H4 (cell line): ENCODE measurements at places on chromosomes 12 and 14.

DNA sequence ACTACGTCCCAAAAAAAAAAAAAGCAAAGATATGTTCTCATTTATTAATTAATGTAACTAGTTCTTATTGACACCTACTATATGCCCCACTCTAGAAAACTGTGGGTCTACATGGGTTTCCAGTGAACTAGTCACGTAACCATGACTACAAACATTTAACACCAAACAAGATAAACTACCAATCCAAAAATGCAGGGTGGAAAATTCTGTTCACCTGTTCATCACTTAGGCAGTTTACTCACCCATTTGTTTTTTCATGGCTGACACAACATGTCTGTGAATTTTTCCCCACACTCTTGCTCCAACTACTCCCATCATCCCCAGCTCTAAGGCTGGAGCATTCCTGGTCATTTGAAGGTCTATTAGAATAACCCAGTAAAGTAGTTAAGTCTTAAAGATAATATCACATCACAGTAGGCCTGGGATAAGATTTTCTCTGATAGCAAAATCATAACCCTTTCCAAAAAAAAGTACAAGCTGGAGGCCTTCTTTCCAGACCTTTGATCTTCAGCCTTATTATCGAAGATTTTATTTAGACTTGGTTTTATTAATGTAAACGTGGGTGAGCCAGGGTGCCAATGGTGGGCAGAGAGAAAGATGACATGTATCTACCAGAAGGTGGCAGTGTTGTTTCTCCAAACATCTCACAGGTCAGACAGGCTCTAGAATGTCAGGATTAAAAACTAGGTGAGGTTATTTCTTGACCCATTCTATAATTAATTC lies 61.6 kb upstream of the DAAM1 start:
- peak; percentile 64 for DNase-seq

- peak; percentile 42 for DNase-seq
Measured at GRCh38 chr12:107079172-107080011, 14.0 kb downstream of the CRY1 start.

- DNase-seq: no peak
Measured at GRCh38 chr12:43155376-43155775, 396.6 kb downstream of the ADAMTS20 start.

GRCh38 chr12:28054583-28054982 lies 82.0 kb upstream of the PTHLH start:
- DNase-seq: no peak

- no peak for DNase-seq
Measured at GRCh38 chr12:95553197-95553943, 2.1 kb upstream of the USP44 start.
